ENCODE measurements at places on chromosomes 1 and 21. TPM values are rescaled to one million over a fixed set of nuclear protein-coding genes. Genes with fewer than 3 reads are reported as not detected.

Gene RUNX3
- total RNA-seq, result not detected

Gene INTS3
- 35.7 TPM for total RNA-seq

Gene CD53
- not detected for total RNA-seq

Gene SPRR1B
- total RNA-seq, result not detected

Gene PRKAA2
- total RNA-seq, result 5.1 TPM

Gene HSPB7
- 2.3 TPM for total RNA-seq

Gene F13B
- total RNA-seq, result not detected

Gene C1orf210
- 0.11 TPM for total RNA-seq

Gene LHX8
- total RNA-seq, result not detected

Gene SERPINC1
- total RNA-seq, result 0.12 TPM
